ENCODE measurements at places on chromosomes 11 and 22. TPM values are rescaled to one million over a fixed set of nuclear protein-coding genes. Genes with fewer than 3 reads are reported as not detected.

DNA sequence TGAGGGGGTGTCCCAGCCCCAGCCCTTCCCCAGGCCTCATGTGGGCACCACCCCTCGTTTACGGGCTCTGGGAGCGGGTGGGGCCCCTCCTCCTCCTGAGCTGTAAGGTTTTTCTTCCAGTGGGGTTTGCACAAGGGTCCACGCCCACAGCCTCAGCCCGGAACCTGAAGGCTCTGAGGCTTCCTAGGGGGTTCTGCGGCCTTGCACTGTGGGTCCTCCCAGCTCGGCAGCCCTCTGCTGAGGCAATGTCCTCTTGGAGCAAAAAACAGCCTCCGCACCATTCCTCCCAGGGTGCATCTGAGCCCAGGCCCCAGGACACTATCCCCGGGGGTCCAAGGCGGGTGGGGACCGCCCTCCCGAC is 14.1 kb downstream of the H19 start:
- no peak overlapping the region for H3K27ac ChIP-seq
- H3K4me3 ChIP-seq, result no peak overlapping the region
- no peaks in the 10 kb centered on the region for H3K27me3 ChIP-seq
- DNase-seq, result no peak

DNA sequence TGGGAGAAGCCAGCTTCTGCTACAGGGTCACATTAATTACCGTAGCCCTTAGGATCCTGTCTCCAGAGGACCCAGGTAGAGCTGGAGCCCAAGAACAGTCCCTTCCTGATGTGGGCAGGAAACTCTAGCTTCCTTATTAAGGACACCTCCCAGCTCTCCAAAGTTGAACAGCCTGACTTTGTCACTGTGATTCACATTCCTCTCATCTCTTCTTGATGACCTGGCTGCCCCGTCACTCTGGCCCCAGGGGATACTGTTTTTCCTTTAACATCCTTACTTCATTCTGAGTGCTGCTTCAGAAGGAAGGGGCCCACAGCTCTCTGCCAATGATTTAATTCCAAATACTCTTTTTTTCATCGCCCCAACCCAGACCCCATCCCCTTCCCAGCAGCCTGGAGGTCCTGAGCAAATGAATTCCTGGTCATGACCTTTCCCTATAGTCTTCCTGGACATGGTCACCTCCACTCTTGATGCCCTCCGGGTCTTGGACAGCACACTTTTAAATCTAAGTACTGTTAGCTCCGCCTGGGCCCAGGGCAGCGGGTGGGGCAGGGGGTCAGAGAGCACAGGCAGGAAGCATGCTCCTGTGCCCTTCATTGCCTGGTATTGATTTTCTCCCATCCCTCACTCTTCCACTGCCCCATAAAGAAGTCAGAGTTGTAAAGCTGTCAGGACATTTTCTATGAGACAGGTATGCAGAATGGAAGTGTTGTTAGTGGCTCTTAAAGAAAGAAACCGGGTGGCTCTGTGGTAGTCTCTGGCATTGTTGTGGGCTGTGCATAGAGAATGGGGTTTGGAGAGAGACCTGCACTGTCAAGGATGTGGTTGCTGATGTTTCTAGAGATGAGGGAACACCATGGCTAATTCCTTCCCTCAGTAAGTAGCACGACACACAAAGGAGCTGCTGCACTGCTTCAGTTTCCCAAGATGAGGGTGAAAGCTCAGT is 22.3 kb upstream of the SPON1 start:
- no peaks in the 10 kb centered on the region for H3K36me3 ChIP-seq
- peaks cover 30% of the 10 kb centered on the region for H3K4me1 ChIP-seq
- peak; percentile 62 for DNase-seq
- peak overlapping the region; percentile 36 for H3K27ac ChIP-seq
- peaks cover 5% of the 10 kb centered on the region for H3K27me3 ChIP-seq

GRCh38 chr11:8384199-8384821 is 120.6 kb upstream of the LMO1 start:
- H3K36me3 ChIP-seq, result no peaks in the 10 kb centered on the region
- H3K4me1 ChIP-seq, result peaks cover 8% of the 10 kb centered on the region
- no peak overlapping the region for H3K4me3 ChIP-seq
- DNase-seq, result no peak

- no peaks in the 10 kb centered on the region for H3K4me1 ChIP-seq
- H3K4me3 ChIP-seq, result no peak overlapping the region
- no peak for DNase-seq
- no peaks in the 10 kb centered on the region for H3K36me3 ChIP-seq
Measured at GRCh38 chr11:8533332-8533731, 60.7 kb downstream of the STK33 start.

The DBX1 gene
- total RNA-seq, result not detected
